ENCODE measurements at places on chromosomes 16 and 17.

GRCh38 chr17:35944151-35944550, 638 bp upstream of the LYZL6 start:
- no peak for DNase-seq

DNA sequence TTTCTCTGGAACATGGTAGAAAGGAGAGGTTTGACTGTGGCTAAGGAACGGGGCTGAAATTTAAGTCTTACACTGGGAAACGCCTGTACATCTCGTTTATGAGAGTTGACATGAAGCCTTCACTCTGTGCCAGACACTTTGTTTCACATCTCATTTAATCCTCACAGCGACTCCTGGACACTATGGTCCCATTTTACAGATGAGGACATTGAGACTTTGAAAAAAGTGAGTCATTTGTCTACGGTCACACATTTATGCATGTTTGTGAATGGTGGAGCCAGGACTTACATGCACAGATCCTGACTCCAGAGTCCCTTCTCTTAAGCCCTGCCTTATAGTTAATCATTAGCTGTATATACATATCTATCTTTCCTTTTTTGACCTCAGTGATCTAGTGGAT, 318.4 kb upstream of the EEF2KMT start:
- no peak for DNase-seq

- no peak for DNase-seq
These were observed 621.2 kb upstream of the CDH5 start for GRCh38 chr16:65745201-65745708.

- DNase-seq, result no peak
These were observed 1426.5 kb downstream of the CDH11 start for GRCh38 chr16:63695347-63695746.

DNA sequence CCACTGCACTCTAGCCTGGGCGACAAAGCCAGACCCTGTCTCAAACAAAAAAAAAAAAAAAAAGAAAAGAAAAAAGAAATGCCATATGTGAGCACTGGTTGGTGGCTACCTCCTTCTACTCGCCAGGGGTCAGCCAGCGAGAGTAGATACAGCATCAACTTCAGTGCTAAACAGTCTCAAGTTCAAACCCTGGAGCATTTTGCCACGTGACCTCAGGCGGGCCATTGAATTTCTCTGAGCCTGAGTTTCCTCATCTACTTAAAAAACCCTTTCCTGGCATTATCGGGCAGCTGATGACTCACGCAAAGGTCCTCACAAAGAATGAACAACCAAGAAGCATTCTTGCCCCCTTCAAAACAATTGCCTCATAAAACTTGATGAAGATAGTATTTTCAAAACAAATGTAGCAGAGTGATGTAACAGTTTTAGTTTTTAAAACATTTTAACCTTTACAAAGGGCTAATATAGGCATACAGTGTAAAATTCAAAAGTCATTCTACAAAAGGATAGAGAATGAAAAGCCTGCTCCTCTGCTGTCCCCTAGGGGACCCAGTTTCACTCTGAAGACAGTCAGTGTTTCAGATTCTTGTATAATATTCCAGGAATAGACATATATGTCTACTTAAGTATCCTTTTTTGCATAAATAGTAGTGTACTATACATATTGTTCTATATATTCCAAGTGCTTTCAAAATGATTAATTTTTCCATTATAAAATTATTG, 28.4 kb downstream of the DNAH2 start:
- DNase-seq, result no peak

All from small intestine (tissue), 16 donors.